Brain microvascular endothelial cell (primary cell): ENCODE measurements at places on chromosomes 3 and 15.

DNA sequence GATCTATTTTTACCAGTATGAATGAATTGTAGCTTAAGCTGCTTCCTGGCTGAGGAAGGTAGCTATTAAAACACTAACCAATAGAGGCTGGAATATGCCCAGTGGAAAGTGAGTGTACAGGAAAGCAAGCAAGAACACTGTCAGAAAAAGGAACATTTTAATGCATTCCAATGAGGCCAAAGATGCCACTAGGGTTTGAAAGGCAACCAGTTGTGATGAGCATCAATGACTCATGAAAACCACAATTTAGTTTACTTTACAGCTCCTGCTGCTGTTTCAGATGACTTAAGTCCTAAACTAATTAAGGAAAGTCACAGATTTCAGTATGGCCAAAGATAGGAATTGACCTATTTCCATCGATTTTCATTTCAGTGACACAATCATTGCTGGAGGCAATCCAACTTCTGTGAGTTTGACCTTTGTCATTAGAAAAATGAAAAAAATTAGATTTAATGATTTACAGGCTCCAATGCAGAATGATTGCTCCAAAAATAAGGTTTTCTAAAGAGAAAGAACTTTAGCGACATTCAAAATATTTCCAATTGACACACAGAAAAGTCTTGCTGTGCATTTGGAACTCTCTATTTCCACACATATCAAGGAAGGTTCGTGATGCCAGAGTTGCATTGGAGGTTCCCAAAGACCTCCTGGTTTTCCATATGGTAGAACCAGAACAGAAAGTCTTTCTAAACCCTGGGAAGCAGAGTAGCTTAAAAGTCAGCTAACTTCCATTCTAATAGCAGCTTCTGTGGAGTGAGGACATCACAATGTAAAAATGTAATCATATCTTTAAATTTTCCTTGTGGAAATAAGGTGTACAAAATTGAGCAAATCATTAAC is 103.0 kb downstream of the SUCNR1 start:
- DNase-seq, result peak; percentile 95

- no peak for DNase-seq
Measured at GRCh38 chr3:129366312-129366831, 62.1 kb downstream of the EFCAB12 start.

- DNase-seq, result no peak
Measured at GRCh38 chr3:127669541-127670228, 3.1 kb upstream of the ABTB1 start.

- peak; percentile 25 for DNase-seq
Measured at GRCh38 chr15:76431971-76432370, 95.4 kb downstream of the ISL2 start.

- no peak for DNase-seq
Measured at GRCh38 chr3:14616606-14617507, 34.7 kb upstream of the CCDC174 start.

DNA sequence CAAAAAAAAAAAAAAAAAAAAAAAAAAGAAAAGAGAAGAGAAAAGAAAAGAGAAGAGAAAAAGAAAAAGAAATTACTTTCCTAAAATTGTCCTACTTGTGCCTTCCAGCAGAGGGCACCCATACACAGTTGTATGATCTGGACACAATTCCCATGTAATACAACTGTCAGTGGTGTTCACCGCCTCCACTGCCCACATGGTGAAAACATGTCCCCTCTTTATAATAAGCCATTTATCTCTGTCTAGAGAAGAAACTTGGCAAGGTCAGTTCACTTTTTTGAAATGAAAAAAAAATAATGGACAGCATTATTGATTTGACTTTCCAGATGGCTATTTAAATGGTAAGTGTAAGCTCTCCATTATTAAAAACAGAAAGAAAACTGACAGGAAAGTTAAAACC is 459.4 kb downstream of the GBE1 start:
- DNase-seq, result peak; percentile 56

- DNase-seq, result no peak
Measured at GRCh38 chr15:101578443-101578894, 73.7 kb downstream of the TM2D3 start.

- no peak for DNase-seq
Measured at GRCh38 chr15:29789871-29790270, 32.4 kb downstream of the TJP1 start.

- no peak for DNase-seq
Measured at GRCh38 chr15:77410701-77411618, 8.9 kb downstream of the PEAK1 start.

DNA sequence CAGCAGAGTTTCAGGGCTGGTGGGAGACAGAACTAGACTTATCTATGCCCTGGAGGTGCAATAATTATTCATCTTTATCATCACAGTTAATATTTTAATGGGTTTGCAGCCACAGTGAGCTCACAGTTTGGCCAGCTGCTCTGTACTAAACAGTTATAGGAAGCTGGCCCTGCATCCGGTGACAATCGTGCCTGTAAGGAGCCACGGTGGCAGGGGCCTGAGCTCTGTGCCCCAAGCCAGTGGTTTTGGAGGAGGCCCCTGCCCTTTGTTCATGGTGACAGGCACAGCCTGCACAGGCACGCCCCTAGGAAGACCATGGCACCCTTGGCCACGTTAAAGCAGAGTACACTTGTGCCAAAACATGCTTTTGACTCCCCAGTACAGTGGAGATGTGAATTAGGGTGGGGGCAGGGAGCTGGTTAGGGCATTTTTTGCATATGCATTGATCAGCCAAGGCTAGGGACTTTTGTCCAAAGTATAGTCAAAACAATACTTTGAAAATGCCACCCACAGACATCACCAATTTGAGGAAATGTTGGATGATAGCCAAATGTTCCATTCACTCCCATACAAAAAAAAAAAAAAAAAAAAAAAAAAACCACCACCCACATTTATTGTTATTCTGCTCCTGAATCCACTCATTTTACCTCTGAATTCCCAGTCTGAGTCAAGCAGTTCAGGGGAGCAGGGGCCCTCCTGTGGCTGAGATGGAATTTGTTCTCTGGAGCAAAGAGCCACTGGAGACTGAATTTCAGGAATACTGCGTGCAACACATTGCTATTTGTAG is 3.4 kb upstream of the RFTN1 start:
- no peak for DNase-seq

DNA sequence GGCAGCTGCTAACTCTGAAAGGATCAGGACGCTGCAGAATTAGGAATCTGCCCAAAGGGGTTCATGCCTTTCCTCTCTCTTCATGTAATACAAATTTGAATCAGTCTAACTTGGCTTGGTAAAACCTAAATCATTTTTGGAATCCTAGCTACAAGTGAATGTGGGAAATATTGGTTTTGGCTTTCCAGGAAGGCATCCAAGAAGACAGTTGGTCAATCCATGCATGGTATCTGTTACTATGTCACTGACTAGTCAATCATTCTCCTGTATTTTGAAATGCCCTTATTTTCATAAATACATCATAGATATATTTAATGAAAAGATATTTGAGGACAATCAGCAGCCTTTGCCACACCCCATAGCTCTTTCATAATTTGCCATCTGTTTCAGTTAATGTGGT is 7.5 kb upstream of the PLS1 start:
- DNase-seq, result no peak

DNA sequence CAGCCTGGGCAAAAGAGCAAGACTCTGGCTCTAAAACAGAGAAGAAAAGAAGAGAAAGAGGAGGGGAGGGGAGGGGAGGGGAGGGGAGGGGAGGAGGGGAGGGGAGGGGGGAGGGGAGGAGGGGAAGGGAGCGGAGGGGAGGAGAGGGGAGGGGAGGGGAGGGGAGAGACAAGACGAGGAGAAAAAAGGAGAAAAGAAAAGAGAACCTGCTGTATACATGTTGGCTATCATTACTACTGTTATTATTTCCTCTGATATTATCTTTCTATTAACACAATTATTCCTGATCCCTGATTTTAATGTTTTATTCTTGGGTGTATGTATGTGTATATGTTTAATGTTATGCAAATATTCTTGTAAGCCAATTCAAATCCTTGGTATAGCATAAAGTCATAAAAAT is 46.9 kb downstream of the PLD1 start:
- DNase-seq, result no peak

- no peak for DNase-seq
Measured at GRCh38 chr3:64957408-64958198, 269.8 kb upstream of the ADAMTS9 start.

- DNase-seq, result peak; percentile 27
Measured at GRCh38 chr3:43742920-43743319, 52.2 kb downstream of the ABHD5 start.

DNA sequence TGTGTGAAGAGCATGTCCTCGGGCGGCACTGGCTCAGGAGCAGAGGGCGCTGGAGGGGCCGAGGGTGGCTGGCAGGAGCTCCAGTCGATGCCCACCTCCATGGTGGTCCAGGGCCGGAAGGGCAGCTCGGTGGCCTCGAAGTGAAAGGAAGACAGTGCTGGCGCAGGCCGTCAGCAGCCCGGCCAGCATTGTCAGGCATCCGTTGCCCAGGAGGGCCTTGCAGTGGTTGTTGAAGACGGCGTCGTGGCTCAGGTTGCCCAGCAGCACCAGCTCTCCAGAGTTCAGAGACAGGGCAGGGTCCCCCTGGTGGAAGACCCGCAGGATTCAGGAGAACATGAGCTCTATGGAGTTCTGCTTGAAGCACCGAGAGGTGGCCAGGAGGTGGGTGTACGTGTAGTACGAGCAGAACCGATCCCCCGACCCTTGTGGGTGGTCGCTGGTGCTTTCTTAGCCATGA is 16.5 kb upstream of the SIAH2 start:
- no peak for DNase-seq

- peak; percentile 23 for DNase-seq
Measured at GRCh38 chr3:147008886-147009285, 397.5 kb downstream of the ZIC4 start.

GRCh38 chr15:26242565-26243071 is 379.5 kb upstream of the ATP10A start:
- no peak for DNase-seq

- peak; percentile 37 for DNase-seq
Measured at GRCh38 chr3:114178770-114179368, at the start of gene DRD3. DRD3 (minus strand) TSS chr3:114179052; CDS start chr3:114171992, 7,060 bp downstream.

DNA sequence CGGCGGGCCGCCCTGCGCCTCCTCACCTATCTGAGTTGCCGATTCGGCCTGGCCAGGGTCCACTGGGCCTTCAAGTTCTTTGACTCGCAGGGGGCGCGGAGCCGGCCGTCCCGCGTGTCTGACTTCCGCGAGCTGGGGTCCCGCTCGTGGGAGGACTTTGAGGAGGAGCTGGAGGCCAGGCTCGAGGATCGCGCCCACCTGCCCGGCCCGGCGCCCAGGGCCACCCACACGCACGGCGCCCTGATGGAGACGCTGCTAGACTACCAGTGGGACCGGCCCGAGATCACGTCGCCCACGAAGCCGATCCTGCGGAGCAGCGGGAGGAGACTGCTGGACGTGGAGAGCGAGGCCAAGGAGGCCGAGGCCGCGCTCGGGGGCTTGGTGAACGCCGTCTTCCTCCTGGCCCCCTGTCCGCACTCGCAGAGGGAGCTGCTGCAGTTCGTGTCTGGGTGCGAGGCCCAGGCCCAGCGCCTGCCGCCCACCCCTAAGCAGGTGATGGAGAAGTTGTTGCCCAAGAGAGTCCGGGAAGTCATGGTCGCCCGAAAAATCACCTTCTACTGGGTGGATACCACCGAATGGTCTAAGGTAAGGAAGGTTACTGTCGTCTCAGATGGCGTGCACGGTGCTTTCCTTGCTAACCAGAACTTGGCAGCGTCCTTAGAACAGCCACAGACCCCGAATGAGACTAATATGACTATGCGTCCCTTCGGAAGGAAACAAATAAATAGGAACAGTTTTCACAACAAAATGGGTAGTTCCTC is 567 bp downstream of the TICRR start:
- no peak for DNase-seq
